Sciatic nerve (tissue), 2 donors: ENCODE measurements at places on chromosomes 4 and X. TPM values are rescaled to one million over a fixed set of nuclear protein-coding genes. Genes with fewer than 3 reads are reported as not detected.

TSPAN7 gene
- total RNA-seq: 46.2 TPM

DAPP1 gene
- total RNA-seq: 3.5 TPM

RNF128 gene
- total RNA-seq: 3.0 TPM

SERPINA7 gene
- total RNA-seq: not detected

PRDM5 gene
- 28.8 TPM for total RNA-seq

MAGEA10 gene
- total RNA-seq: not detected

- no peak for DNase-seq
Observed at GRCh38 chrX:107505223-107505622, 55.8 kb downstream of the FRMPD3 start.

DNA sequence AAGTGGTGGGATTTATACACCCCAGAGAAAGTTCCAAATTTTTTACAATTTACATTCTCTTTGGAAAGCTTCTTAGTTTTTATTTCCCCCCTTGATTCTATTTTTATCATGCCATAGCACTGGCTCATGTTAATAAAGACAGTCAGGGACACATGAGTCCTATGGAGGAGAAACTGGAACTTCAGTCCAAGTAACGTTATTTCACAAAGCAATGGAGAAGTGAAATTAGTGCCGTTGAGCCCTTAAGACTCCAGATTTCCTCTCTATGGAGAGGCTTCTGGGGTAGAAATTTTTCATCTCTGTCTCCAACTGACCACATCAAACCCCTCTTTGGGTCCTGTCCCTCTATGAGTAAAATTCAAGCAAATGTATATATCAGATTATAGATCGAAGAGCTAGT lies 12.8 kb upstream of the TASL start:
- DNase-seq: no peak

DNA sequence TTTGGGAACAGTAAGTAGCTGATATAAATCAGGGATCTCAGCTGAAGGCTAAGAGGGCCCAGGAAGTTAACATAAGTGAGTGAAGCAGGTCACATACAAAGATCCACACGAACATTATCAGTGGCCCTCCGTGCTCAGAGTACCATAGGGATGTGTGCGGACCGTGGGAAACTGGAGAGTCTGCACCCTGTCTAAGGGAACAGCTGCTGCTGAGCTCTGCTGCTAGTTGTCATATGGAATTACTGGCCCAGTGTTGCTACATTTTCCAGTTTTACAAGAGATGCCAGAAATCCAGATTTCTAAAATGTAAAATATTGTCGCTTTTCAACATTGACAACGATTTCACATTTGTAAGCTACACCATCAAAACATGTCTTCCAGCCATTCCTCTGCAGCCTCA lies 90.5 kb downstream of the RTL5 start:
- DNase-seq: no peak

DNA sequence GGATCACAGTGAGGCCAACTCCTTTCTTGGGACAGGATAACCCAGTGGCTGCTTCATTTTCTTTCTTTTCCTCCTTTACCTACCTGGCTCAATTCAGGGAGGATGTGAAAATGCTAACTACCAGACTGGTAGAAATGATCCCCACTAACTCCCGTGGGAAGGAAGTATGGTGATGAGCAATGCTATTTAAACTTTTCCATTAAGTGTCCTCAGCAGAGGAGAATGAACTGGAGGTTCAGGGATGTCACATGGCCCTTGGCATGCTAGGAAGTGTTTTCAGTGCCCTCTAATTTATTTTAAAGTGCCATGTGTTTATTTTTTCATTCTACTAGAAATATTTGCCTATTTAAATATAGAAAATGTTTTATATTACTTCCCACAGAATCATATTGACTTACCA lies 363.9 kb downstream of the PPP3CA start:
- DNase-seq: no peak

DNA sequence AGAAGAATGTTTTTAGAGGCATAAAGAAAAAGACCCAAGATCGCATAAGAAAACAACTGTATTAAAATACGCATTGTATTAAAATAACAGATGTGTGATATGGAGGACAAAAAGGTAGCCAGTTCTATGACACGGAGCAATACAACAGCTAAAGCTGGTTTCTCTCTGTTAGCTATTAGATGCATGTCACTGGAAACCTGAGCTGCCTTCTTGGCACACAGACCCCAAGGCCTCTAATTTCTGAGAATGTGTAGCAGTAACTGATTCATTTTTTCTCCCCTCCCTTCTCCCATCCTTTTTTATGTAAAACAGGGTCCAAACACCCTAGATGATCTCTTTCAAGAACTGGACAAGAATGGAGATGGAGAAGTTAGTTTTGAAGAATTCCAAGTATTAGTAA lies 4.1 kb downstream of the S100G start:
- no peak for DNase-seq

DNA sequence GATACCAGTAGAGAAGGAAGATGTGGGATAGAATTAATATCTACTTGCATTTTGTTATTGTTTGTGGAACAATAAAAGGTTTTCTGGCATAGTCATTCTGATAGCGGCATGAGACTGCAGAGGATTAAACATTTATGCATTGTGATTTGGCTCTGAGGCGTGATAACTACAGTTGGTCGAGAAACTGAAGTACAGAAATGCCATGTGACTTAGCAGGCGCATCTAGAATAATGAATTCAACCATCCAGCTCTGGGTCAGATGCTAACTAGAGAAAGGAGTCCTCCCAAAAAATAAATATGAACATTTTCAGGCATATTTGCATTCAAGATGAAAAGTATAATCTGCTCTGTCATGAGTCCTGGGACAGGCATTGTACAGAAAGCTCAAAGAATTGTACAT lies 62.8 kb downstream of the CCSER1 start:
- no peak for DNase-seq

DNA sequence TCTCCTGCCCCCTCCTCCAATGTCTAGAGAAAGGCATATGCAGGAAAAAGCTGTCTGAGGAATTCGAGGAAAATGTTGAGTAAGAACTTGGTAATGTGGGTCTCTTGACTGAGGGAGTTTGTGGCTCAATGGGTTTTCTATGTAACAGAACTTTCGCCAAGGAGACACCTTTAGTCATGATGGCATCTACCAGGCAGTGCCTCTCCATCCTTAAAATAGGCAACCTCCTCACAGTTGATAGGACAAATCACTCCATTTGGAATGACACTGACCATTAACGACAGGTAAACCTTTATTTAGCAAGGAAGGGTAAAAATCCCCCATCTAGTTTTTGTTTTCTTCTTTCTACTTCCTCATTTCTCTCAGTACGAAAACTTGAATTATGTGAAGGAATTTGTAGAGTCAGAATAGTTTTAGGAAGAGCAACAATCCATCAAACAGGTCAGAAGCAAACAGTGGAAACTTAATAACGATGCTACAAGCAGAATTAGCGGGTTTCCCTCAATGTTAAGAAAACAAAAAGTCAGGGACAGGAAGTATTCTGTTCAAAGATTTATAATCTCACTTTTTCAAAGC lies 2.7 kb downstream of the GSX2 start:
- no peak for DNase-seq

- no peak for DNase-seq
Observed at GRCh38 chrX:73979551-73980131, 324.3 kb upstream of the ZCCHC13 start.

GRCh38 chr4:110418641-110419040 lies 57.3 kb upstream of the ENPEP start:
- DNase-seq: no peak

DNA sequence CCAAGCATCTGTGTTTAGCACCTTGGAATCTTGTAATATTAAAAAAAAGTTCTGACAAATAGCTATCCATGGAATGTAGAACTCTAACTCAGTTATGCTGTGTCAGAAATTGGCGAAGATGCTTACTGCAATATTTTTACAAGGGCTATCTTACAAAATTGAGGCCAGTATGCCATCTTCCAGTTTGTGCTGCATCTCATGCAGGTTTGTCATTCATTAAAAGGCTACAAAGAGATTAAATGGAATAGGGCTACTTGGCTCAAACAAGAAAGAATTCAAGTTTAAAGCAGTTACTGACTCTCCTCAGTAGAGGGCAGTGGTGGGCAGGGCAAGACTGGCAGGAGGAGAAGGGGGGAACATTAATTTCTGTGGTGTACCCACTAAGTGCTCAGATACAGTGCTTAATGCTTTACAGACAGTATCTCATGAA lies 66.5 kb downstream of the SHROOM4 start:
- no peak for DNase-seq

DNA sequence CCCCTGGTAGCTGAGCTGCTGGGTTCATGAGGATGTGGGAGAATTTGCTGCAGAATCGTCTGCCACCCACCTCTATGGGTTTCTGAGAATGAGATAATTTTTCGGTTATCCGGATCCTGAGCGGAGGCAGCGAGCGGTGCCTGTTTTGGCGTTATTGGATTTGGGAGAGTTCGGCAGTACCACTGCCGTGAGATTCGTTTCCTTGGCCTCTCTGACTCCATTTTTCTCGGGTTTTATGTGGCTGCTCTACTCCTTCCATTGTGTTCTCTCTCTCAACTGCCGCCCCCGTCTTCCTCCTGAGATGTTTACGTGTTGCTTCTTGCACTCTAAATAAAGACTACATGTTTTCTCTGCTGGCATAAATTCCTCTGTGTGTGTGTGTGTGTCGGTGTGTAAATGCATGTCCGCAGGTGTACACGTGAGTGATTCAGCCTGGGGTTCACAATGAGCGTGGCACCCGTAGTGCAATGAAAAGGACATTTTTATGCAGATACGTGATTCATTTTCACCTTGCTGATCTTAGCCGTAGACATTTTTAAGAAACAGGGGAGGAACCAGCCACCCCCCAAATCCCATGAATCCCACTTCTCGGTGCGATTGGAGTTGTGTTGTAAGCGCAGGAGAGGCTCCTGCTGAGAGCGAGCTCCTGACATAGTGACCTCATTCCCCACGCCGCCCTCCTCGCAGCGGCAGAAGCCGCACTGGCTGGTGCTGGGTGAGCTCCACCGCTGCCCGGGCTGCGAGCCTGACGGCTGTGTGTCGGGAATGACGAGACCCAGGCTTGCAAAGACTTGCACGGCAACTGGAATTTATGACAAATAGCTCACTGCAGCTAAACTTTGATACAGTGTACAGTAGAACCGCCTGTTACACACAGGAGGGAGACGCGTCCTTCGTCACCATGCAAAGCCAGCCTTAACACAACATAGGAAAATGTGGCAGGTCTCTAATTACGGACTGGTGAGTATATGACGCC lies 82.2 kb downstream of the STOX2 start:
- peak; percentile 74 for DNase-seq

DNA sequence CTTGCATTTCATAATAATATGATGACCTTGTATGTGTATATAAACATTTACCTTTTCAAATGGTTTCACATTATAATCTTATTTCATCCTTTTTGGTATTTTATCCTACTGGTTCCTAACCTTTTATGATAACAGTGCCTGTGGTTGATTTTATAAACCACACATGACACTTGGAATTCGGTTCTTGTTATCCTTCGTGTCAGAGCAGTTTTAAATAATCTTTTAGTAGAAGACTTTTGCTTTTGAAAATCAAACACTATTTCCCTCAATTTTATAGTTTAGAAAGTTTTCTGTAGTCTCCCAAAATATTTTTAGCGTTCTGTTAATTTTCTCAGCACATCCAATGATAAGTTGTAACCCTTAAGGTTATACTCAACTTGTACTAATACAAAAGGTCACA lies 676.8 kb downstream of the RAPGEF2 start:
- DNase-seq: no peak

- DNase-seq: no peak
Observed at GRCh38 chr4:103098756-103099440, 736 bp downstream of the BDH2 start.

GRCh38 chrX:10404436-10404835 lies 215.9 kb downstream of the MID1 start:
- DNase-seq: no peak

- DNase-seq: no peak
Observed at GRCh38 chrX:97481228-97481627, 597.5 kb downstream of the RPA4 start.

DNA sequence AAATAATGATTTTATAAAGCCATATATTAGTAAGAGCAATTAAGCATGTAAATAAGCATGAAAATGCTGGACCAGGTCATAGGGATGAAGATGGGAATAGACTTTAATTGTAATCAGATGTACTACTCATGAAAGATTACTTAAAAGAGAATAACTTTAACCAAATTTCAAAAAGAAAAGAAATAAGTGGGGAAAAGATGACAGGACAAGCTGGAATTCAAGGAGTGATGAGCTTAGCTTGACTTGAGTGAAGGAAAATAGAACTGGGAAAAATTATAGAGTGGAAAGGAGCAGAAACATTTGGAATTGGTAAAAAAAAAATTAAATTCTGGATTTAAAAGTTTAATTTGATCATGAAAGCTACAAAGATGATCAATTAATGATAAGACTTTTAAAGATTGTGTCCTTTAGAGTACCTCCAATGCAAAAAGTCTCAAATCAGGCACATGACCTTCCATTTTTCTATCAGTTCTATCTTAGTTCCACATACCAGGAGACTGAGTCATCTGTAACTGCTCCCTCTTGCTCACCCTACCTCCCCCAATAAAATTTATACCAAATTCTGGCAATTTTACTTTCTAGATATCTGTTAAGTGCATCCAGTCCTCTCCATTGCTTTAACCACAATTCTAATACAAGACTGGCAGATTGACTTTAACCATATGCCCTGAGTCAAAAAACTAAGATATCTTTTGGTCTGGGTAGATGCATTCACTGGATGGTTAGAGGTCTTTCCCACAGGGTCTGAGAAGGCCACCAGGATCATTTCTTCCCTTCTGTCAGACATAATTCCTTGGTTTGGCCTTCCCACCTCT lies 56.4 kb upstream of the SLIT2 start:
- DNase-seq: no peak
